ENCODE measurements at places on chromosomes 5 and 9.

GRCh38 chr9:109161471-109161870 is 5.6 kb downstream of the FRRS1L start:
- H3K27me3 ChIP-seq, result peaks cover 5% of the 10 kb centered on the region
- no peaks in the 10 kb centered on the region for H3K4me1 ChIP-seq
- no peak for DNase-seq

DNA sequence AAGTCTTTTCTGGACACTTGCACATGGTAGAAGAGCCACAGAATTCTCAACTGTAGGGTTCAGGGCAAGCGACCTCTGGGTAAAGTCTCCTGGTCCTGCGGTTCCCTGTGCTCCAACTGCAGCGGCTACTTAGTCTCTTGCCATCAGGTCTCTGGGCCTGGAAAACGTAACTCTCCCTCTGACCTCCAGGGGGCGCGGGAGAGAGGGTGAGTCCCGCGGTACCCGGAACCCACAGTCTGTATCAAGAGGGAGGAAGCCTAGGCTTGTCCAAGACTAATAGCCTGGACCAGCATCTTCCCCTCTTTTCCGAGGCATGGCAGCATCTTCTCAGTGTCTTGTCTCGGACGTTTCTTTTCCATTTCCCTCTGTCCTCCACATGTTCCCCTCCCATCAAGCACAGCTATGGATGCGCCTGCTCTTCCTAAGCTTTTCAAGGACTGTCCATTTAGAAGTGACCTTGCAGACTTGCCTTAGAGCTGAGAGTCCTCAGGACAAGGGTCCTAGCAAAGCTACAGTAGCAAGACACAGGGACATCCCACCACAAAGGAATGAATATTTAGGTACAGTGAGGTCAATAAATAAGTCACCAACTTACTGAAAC is 59.3 kb downstream of the FSTL4 start:
- no peak overlapping the region for H3K4me3 ChIP-seq
- peaks cover 19% of the 10 kb centered on the region for H3K4me1 ChIP-seq
- peak; percentile 75 for DNase-seq
- H3K27me3 ChIP-seq, result no peaks in the 10 kb centered on the region

DNA sequence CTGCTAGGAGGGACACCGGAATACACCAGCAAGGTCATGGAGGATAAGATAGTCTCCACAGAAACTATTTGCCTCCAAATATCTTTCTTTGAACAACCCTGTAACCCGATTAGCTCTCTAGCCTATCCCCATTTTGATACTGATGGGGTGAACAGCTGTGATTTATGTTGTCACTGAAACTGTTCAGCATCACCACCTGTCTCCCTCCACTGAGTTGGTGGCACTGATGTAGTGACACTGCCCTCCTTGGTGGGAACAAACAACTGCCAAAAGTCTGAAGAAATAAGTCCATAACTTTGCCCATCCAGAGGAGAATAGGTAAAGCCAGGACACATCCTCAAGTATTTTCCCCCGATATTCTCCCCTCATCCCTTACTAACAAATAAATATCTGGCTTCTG is 24.3 kb upstream of the KCNV2 start:
- H3K4me1 ChIP-seq, result no peaks in the 10 kb centered on the region
- no peak for DNase-seq
- H3K27ac ChIP-seq, result no peak overlapping the region
- H3K27me3 ChIP-seq, result no peaks in the 10 kb centered on the region

- no peak overlapping the region for H3K27ac ChIP-seq
- peaks cover 3% of the 10 kb centered on the region for H3K27me3 ChIP-seq
- DNase-seq, result no peak
- peaks cover 1% of the 10 kb centered on the region for H3K4me1 ChIP-seq
These were observed 10.0 kb downstream of the TCF7 start for GRCh38 chr5:134124289-134125038.

DNA sequence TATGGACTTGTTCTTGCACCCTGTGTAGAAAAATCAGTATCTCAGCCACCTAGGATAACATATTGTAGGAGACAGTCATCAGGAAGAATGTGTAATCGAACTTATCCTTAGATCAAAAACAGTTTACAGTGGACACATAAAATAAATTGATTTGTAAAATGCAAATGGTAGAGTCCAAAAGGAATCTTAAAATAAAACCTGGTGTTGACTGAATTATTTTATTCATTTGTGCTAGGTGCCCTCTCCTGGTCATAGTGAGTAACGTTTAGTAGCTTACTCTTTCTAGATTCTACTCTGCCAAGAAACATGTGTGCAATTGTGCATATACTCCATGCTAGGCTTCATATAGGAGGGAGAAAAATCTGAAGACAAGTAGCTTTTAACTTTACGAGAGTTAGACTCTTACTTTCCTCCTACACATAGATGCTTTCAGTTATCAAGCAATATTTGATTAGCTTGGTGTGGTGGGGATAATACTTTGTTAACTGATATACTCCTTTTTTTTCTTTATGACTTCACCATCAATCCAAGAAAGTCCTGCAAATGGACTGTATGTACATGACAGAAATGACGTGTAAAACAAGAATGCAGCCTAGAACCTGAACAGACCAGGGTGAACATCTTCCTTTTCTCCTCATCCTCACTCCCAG is 23.7 kb upstream of the LOX start:
- no peak overlapping the region for H3K27ac ChIP-seq
- DNase-seq, result no peak
- peaks cover 2% of the 10 kb centered on the region for H3K27me3 ChIP-seq
- no peaks in the 10 kb centered on the region for H3K36me3 ChIP-seq
- peaks cover 2% of the 10 kb centered on the region for H3K4me1 ChIP-seq

DNA sequence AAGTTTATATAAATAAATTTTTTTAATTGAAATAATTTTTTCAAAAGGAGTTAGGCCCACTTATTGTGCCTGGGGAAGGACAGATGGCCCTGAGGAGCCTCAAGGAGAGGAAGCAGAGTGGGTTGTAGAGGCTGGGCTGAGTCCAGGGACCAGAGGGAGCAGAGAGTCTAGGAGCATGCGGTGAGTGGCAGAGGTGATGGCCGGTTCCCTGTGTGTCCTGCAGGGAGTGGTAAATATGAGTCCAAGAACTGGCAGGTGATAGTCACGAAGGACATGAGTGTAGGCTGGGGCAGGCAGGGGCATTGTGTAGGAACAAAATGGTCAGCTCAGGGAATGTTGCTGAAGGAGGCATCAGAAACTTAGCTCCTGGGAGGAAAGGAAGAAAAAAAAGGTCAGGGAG is 8.3 kb upstream of the BTNL9 start:
- peaks cover 5% of the 10 kb centered on the region for H3K36me3 ChIP-seq
- no peaks in the 10 kb centered on the region for H3K27me3 ChIP-seq

DNA sequence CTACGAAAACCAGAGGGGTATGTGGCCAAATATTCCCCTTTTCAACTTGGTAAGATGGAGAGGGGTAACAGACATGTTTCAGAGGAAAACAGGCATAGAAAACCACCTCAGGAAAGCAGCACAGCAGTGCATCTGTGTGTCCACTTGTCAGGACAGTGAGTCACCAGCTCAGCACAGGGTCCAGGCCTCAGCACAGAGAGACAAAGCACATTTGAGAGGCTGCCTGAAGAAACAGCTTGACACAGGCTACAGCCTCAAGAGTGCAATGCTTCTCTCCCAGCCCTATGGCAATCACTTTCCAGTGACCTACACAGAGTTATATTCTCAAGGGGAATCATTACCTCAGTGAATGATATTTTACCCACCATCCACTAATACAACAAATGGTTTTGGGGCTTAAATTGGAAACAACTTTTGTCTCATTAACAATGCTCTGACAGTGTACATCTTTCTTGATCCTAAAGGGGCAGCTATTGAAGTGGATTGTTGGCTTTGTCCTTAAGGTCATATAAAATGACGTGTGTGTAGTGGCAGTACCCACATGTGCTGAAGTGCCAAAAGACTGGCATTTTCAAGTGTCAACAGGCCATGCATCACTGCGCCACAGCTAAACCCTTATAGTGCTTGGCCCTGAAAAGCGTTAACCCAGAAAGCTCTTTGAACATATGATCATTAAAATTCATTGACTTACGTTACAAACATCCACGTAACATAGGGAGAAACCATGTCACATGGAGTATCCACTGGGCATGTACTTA is 46.4 kb downstream of the ERMP1 start:
- no peaks in the 10 kb centered on the region for H3K4me1 ChIP-seq
- no peaks in the 10 kb centered on the region for H3K27me3 ChIP-seq
- H3K27ac ChIP-seq, result no peak overlapping the region

GRCh38 chr5:9419794-9420193 is 126.1 kb downstream of the SEMA5A start:
- H3K4me1 ChIP-seq, result no peaks in the 10 kb centered on the region
- no peak for DNase-seq
- no peak overlapping the region for H3K4me3 ChIP-seq
- H3K27ac ChIP-seq, result no peak overlapping the region

DNA sequence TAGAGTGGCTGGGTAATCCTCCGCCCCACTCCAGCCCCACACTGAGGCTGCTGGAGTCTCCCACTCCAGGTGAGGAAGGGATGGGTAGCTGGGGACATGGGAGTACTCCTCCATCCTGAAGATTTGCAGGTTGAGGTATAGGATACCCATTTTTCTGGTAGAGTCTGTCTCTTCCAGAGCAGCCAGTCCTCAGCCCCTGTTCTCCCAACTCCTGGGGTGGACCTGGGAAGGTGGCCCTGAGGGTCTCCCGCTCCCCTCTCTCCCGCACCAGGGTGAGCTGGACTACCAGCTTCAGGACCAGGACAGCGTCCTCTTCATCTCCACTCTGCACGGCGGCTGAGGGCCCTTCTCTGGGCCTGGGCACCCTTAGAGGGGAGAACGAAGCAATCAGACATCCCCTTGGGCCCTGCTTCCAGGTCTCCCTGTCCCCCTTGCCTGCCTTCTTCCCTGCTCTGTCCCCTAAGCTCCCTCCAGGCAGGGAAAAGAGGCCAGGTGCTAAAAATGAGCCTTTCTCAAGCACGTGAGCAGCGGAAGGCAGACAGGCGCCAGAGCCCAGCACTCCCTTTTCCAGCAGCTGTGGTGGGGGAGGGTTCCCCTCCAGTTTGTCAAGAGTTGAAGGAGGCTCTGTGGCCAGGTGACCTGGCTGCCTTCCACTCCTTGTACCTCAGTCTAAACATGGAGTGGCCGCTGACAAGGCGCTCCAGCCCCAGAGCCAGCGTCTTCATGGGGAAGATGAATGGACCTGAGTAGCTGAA is 18.4 kb downstream of the URM1 start:
- peak overlapping the region; percentile 67 for H3K27ac ChIP-seq
- no peak for DNase-seq
- H3K36me3 ChIP-seq, result no peaks in the 10 kb centered on the region

GRCh38 chr5:79771387-79771786 is 81.8 kb downstream of the CMYA5 start:
- H3K4me3 ChIP-seq, result no peak overlapping the region
- DNase-seq, result no peak
- no peaks in the 10 kb centered on the region for H3K27me3 ChIP-seq
- H3K27ac ChIP-seq, result no peak overlapping the region
- H3K4me1 ChIP-seq, result peaks cover 2% of the 10 kb centered on the region

DNA sequence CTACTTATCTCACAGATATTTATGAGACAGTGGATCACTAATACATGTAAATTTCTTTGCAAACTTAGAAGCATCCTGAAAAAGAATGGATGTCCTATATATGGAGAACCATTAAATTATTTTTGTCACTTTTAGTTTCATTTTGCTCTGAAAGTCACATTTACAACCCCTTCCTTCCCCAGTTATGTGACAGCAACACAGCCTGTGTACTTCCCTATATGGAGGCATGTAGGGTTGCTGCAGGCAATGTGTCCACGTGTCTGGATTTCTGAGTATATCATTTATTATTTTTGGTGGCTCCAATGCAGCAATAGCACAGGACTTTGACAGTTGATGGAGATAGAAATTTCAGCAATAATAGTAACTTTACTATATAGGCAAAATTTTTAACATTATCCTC is 156.4 kb downstream of the ST8SIA4 start:
- no peaks in the 10 kb centered on the region for H3K27me3 ChIP-seq
- H3K27ac ChIP-seq, result no peak overlapping the region
- H3K36me3 ChIP-seq, result no peaks in the 10 kb centered on the region

- DNase-seq, result no peak
- peaks cover 7% of the 10 kb centered on the region for H3K4me1 ChIP-seq
- peaks cover 8% of the 10 kb centered on the region for H3K27me3 ChIP-seq
- peak overlapping the region; percentile 29 for H3K27ac ChIP-seq
These were observed 238.0 kb downstream of the HSPA4 start for GRCh38 chr5:133289686-133290367.

DNA sequence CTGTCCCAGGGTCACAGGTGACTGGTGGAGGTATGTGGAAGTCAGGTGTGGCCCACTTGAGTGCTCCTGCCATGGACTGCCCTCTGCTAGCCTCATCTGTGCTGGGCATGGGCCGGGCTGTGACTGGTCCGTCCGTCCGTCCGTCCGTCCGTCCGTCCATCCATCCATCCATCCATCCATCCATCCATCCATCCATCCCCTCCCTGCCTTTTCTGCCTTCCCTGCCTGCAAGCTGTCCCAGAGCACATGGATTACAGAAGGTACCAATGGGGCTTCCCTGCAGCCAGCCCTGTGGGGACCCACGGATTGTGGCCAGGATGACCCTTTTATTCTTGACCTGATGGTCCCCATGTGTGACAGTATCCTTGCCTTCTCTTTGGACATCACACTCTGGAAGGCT is 92.5 kb downstream of the MACROH2A1 start:
- H3K4me1 ChIP-seq, result peaks cover 3% of the 10 kb centered on the region
- H3K27me3 ChIP-seq, result peaks cover 3% of the 10 kb centered on the region
- no peak overlapping the region for H3K4me3 ChIP-seq
- no peak overlapping the region for H3K27ac ChIP-seq

- H3K36me3 ChIP-seq, result no peaks in the 10 kb centered on the region
- H3K27ac ChIP-seq, result no peak overlapping the region
- H3K4me3 ChIP-seq, result no peak overlapping the region
- peaks cover 5% of the 10 kb centered on the region for H3K27me3 ChIP-seq
- no peak for DNase-seq
- H3K4me1 ChIP-seq, result peaks cover 4% of the 10 kb centered on the region
These were observed 52.7 kb upstream of the OTULINL start for GRCh38 chr5:14528926-14529325.

GRCh38 chr9:127866535-127866934 is 10.9 kb downstream of the AK1 start:
- no peak overlapping the region for H3K27ac ChIP-seq
- H3K27me3 ChIP-seq, result peaks cover 6% of the 10 kb centered on the region
- H3K4me3 ChIP-seq, result no peak overlapping the region
- H3K4me1 ChIP-seq, result no peaks in the 10 kb centered on the region

GRCh38 chr5:145949474-145949873 is 13.1 kb downstream of the SH3RF2 start:
- H3K4me3 ChIP-seq, result no peak overlapping the region
- no peaks in the 10 kb centered on the region for H3K27me3 ChIP-seq
- H3K36me3 ChIP-seq, result no peaks in the 10 kb centered on the region
- no peak overlapping the region for H3K27ac ChIP-seq
- no peak for DNase-seq

DNA sequence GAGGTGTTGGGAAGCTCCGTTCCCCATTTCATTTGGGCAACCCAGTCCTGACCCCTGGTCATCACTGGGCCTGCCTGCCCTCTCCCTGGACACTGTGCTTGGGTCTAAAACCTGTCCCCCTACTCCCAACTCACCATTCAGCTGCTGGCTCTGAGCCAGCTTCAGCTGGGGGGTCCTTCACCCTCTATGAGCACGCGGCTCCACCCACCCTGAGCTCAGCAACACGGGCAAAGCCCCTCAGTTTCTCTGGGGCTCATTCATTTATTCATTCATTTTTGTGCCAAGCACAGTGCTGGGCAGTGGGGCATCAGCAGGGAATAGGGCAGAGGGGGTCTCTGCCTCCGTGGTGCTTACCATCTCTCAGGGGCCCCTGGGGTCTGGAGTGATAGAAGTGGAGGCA is 199.8 kb upstream of the MVB12B start:
- no peak for DNase-seq
- no peak overlapping the region for H3K4me3 ChIP-seq
- peaks cover 5% of the 10 kb centered on the region for H3K36me3 ChIP-seq
- H3K27me3 ChIP-seq, result no peaks in the 10 kb centered on the region
- peaks cover 2% of the 10 kb centered on the region for H3K4me1 ChIP-seq

GRCh38 chr5:125011947-125012346 is 265.5 kb upstream of the ZNF608 start:
- H3K27me3 ChIP-seq, result peaks cover 4% of the 10 kb centered on the region
- H3K4me3 ChIP-seq, result peak overlapping the region; percentile 55
- H3K27ac ChIP-seq, result peak overlapping the region; percentile 86
- no peaks in the 10 kb centered on the region for H3K36me3 ChIP-seq
